ENCODE measurements at places on chromosomes 4 and X.
A peak's percentile ranks its signal among the peaks of the same experiment; 100 is the strongest.

DNA sequence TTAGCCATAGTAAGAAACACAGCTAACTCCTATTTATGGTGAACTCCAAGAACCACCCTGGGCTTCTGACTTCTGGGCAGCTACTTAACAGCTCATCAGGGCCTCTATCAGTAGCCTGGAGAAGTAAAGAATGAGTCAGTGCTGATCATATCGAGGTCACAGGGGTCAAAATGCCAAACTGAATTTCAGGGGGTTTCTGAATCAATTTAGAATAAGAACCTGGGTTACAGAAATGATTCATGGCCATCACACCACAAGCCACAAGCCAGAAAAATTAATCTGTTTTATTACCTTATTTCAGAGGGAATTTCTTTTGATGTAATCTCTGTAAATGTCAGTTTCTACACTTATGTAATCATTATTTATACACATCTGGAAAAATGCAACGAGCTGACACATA, 64.4 kb downstream of the CHST7 start:
- no peak for DNase-seq

DNA sequence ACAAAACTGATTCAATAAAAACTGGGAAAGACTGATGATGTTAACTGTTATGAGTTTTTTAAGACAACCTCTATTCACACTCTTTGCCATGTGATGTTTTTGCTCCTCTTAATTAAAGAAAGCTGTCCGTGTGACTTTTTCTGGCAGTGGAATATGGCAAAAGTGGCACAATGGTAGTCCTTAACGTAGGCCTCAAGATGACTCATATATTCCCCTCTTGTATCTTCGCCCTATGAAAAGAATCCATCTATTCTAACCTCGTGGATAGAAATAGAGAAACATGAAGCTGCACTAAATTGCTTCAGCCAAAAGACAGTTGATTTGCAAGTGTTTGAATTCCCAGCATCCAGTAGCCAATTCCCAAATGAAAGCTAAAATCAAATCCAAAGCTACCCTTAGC, 603.8 kb upstream of the PCDH7 start:
- no peak for DNase-seq

GRCh38 chr4:14528918-14529317, 473.4 kb upstream of the CPEB2 start:
- DNase-seq: no peak

GRCh38 chrX:44536198-44536597, 6.5 kb downstream of the FUNDC1 start:
- DNase-seq: no peak

GRCh38 chr4:98932539-98932938, 3.6 kb upstream of the EIF4E start:
- DNase-seq: no peak

DNA sequence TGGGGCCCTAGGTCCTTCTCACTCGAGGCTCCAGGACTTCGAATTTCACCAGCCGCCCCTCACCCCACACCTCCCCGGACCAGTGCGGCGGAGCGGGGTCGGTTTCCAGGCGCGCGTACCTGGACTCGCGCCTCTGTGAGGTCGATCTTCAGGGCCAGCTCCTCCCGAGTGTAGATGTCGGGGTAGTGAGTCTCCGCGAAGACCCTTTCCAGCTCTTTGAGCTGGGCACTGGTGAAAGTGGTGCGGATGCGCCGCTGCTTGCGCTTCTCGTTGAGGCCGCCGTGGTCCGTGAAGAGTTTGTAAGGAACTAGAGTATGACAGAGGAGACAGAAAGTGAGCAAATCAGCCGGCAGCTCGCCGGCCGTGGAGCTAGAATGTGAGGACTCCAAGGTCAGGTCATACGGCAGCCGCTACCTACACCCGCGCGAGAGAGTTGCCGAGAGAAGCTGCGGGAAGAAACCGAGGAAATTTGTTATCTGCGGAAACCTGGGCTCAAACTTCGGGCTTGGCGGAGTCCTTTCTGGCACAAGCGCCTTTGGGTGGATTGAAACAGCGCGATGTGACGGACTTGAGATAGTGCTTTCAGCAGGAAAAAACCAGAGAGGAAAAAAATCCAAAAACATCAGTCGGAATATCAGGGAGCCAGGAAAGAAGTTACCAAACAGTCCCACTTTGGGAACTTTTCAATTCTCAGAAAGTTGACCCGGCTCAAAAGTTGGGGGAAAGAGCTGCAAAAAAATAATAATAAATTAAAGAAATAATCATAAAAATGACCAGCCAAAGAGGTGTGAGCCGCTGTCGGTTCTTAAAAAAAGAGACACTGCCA, 1.1 kb downstream of the PHOX2B start:
- DNase-seq: peak; percentile 48

GRCh38 chrX:17805120-17805519, 56.0 kb downstream of the RAI2 start:
- no peak for DNase-seq

GRCh38 chr4:110748071-110748470, 125.2 kb upstream of the PITX2 start:
- DNase-seq: no peak

- no peak for DNase-seq
These were observed 11.3 kb upstream of the ARAP2 start for GRCh38 chr4:36255577-36255976.

DNA sequence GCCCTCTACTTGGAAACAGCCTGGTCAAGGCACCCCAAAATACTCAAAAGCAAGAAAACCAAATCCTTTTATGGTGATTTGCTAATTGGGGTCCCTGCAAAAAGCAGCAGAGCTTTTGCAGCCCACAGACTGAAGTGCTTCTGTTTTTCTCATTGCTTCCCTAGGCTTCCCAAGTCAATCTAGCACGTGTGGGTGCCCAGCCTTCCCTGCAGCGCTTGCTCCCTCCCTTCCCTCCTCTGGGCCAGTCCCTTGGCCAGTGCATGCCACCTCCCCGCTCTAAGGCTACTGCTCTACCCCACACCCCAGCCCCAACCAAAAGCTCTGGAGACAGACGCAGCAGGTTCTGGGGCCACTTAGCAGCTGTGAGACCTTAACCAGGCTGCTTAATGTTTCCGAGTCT, 53.6 kb downstream of the ANAPC4 start:
- DNase-seq: no peak

GRCh38 chr4:4302416-4302815, 12.4 kb downstream of the ZBTB49 start:
- no peak for DNase-seq

DNA sequence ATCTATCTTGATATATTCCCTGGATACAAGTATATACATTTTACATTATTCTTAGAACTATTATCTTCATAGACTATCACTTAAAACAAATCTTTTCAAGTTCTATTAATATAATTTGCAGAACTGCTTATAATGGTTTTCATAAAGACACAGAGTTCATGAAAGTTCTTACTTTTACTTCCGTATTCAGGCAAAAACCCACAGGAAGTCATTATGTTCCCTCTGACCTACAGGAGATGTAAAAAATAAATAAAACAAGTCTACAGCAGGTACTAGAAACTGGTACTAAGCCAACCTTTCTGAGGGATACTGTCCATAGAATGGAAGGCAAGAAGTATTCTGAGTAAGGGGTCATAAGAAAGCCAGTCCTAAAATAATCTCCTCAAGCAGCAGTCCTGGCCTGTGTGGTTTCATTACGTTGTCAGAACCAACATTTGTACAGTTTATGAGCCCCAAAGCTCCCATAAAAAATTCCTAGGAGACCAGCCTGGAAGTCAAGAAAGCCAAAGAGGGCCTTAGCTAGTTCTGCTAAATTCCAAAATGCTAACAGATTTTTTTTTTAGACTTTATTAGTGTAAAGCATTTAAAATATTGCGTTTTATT, 68.6 kb downstream of the CAMK2D start:
- no peak for DNase-seq

DNA sequence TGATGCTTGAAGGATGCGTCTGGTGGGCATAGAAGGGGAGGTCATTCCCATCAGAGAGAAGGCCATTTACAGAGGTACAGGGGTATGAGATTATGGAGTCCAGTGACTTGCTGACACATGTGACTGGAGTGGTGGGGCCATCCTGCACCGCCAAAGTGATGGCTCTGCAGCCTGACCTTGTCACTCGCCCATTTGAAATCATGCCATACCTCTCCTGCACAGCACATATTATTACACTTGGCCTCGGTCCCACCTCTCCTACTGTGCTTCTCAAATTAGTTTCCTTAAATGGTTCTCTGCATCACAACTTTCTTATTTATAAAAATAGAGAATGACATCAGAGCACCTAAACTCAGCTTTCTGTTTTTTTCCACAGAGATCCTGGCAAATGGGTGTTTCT, 60.7 kb upstream of the HAND2 start:
- no peak for DNase-seq

GRCh38 chr4:53716011-53716410, 124.7 kb upstream of the LNX1 start:
- DNase-seq: no peak

DNA sequence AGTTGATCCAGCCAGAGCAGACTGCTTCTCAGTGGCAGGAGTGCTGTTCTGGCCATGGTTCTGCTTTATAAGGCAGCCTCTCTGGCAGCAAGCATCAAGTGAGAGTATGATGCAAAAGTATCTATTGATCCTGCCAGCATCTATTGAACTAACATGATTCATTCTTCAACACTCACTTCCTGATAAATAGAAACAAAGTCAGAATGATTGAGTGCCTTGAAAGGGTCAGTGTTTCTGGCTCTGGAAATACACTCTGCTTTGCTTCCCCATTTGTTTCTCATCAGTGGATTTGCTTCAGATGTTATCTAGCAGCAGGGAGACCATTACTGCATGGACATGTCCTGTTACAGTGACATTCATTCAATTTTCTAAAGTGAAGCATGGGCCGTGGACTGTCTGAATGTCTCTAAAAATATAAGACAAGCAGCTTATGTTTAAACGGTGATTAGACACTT, 66.2 kb upstream of the FRAS1 start:
- no peak for DNase-seq

- DNase-seq: no peak
These were observed 1.5 kb upstream of the IL21 start for GRCh38 chr4:122622400-122622799.

DNA sequence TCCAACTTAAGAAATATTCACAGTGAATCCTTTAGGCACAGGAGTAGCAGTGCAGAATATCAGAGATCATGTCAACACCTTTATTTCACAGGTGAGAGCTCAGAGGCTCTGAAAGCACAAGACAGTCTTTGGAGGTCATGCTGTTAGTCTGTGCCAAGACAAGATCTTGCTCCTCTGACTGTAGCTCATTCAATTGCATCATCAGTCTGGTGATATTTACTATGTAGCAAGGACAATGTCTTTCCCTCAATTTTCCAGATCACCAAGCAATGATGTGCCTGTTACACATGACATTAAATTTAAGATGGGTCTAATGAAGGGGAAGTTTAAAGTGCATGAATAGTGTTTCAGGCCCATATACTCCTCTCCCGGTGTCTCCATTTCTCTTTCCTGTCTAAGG, 277.5 kb downstream of the IL15 start:
- DNase-seq: no peak

- DNase-seq: no peak
These were observed 29.0 kb upstream of the SLC2A9 start for GRCh38 chr4:10050261-10050661.

DNA sequence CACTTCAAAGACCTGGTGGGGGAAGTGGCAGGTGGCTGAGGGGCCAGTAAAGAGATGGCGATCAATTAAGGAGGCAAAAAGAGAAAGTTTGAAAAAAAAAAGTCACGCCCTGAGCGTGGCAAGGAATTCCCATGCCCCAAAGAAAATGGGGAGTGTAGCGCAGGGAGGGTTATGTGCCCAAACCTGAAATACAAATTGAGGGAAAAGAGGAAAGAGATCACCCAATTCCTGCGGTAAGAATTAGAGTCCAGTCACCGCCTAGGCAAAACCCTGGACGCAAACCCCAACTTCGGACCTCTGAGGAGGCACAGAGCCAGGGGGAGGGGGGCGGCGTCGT, 595 bp downstream of the ENOX2 start:
- DNase-seq: no peak

DNA sequence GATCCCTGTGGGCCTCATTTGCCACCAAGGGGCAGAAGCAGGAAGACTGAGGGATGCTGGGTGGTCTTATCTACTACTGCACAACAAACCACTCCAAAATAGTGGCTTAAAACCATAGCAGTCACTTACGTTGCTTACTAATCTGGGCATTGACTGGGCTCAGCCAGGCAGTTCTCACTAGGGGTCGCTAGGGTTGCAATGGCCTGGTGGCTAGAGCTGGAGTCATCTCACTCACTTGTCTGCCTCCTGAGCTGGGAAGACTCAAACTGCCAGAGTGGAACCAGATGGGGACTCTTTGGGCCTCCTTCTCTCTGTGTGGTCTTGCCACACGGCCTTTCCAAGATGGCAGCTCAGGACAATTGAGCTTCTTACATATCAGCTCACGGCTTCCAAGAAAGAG, 216.3 kb upstream of the BCOR start:
- DNase-seq: peak; percentile 55

DNA sequence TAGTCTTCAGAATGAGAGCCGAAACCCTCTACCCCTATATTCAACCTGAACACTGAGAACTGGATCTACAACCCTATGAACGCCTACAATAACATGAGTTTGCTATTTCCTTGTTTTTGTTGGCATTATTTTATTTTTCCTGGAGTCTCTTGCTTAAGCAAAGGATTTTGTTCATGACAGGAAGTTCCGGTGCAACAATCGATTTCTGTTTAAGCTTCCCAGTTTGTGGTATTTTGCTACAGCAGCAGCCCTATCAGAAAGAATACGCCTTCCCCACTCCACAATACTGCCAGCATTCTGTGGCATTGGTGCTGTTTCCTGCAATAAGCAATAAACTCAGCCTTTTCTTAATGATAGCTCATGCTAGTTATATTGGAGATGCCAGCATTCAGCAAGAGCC, 60.9 kb downstream of the NPY5R start:
- no peak for DNase-seq

DNA sequence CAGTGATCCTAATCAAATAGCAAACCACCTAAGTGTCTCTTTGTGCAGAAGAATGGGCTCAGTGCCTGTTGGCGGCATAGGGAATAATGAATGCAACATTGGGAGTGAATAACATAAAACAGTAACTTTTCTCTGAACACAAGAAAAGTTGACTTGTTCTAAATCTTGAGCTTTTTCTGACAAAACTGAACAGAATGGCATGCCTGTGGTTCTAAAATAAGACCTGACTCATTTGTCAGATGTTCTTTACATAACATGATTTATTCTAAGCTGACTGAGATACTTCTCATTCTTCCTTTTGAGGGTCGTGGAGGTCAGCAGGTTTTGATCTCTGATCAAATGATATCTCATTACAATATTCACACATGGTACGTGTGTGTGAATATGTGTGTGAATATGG, 165.4 kb upstream of the WDR1 start:
- no peak for DNase-seq

DNA sequence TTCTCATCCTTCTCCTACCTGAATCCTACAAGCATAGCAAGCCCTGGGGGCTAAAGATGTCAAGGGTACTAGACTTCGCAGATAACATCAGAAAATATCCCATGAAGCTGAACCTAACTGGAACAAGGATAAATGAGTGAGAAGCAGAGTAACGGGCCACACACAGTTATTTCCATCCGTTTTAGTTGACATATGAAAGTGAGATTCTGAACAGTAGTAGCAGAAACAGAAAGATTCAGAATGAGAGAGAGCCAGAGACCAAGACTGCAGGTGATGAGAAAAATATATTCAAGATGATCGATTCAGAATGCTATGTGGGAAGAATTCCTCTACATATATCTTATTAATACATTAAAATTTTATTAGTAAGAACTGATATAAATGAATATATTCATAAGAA, 165.1 kb downstream of the TSPAN5 start:
- DNase-seq: no peak

- no peak for DNase-seq
These were observed 38.9 kb downstream of the CNGA2 start for GRCh38 chrX:151773434-151773833.
